Activated naive CD4-positive, alpha-beta T cell (primary cell): ENCODE measurements at places on chromosomes 4 and X.

DNA sequence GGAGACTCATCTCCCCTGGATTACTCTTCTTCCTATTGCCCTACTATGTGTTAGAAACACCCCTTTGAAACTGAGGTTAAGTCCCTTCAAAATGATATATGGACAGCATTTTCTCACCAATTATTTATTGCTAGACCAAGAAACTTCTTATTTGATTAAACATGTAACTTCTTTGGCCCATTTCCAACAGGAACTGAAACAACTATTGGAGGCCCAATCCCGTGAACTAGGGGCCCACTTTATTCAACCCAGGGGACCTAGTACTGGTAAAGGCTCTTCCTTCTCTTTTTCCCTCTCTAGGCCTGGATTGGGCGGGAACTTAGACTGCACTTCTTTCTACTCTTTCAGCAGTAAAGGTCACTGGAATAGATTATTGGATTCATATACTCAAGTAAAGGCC is 16.7 kb upstream of the COL25A1 start:
- DNase-seq = no peak

- no peak for DNase-seq
Observed at GRCh38 chr4:70600977-70601376, 8.9 kb downstream of the AMBN start.

- DNase-seq = no peak
Observed at GRCh38 chrX:111445485-111445884, 33.5 kb upstream of the DCX start.

GRCh38 chrX:41084893-41085511 is at the start of gene USP9X:
Gene USP9X, plus strand, starts transcription at chrX:41085445. Its CDS starts 38,184 bp downstream, at chrX:41123629.
- peak; percentile 89 for DNase-seq

GRCh38 chr4:41559940-41560516 is 22.1 kb downstream of the LIMCH1 start:
- no peak for DNase-seq

- no peak for DNase-seq
Observed at GRCh38 chr4:122003335-122003734, 51.5 kb upstream of the TRPC3 start.

GRCh38 chrX:111520506-111520905 is 9.1 kb downstream of the SERTM2 start:
- DNase-seq = no peak

DNA sequence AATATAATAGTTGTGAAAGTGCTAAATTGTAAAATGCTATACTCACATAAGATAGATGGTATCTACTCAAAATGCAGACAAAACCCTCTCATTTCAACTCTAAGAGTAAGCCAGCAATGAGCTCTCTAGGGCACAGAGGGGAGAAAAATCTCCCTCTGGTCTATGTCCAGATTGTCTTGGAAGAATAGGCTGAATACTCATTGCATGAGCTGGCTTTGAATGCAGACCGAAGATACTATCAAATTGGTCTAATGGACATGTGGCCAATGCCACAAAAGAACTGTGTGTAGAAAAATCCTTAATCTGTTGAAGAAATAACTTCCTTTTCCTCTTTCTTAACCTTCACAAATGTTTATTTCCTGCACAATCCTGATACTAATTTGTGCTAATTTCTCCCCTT is 3.5 kb downstream of the ZXDA start:
- DNase-seq = no peak

DNA sequence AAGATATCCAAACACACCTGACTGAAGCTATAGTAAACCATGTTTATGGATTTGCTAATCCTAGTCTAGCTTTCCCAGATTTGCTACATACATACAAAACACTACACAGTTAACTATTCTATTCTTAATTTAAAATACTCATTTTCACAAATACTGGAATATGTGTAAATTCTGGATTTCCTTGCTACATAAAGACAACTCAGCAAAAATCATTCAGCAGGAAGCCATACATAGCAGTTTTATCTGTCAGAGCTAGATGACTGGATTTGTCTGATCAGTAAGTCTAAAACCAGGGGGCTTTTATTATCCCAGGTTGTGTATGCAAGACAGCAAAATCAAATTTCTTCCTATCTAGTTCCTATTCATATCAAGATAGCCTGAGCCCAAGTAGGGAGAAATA is 98.1 kb downstream of the CNOT6L start:
- no peak for DNase-seq

DNA sequence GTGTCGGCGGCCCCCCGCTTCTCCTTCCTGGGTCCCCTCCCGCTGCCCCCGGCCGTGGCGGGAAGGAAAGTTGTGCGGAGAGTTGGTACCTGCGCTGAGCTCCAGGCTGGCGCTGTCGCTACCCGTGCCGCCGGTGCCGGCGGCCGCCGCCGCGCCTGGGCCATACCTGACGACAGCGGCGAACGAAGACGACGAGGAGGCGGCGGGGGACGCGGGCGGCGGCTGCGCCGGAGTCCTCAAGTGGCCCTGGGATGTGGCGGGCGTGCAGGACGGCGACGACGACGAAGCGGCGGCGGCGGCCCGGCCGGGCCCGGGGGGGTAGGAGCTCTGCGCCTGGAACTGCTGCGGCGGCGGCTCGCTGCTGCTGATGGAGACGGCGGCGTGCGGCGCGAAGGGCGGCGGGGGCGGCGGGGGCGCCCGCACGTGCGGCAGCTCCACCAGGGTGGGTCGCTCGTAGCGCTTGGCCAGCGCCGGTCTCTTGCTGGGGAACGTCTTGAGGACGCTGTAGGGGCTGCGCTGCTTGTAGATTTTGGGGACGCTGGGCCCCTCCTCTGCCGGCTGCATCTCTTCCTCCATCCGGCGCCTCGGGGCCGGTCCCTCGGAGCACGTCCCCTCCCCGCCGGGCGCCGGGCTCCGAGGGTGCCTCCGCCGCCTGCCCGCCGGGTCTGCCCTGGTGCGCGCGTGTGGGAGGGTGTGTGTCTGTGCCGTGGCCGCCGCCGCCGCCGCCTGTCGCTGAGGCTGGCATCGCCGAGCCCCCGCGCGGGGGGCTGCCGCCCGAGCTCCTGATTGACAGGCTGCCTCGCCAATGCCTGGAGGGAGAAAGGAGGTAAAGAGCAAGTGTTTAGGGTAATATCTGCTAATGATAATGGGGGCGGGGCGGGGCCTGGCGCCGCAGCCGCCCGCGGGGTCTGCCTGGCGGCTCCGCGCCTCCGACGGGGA is 618 bp downstream of the BEND4 start:
- DNase-seq = no peak

DNA sequence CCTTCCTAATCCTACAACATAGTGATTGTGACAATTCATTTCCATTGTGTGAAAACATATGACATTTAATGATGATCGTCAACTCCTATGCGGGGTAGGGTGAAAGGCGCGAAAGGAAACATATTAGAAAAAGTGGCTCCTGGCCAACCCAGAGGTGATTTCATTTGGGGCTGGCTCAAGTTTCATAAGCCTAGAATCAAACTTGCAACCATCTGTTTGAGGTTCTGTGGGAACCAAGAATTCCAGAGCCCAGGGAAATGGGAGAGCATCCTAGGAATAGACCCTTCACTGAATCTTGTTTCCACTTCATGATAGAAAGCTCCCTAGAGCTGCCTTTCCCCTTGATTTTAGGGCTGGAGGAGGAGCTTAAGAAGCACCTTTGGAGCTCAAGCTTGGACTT is 101.3 kb upstream of the EGFL6 start:
- DNase-seq = no peak

DNA sequence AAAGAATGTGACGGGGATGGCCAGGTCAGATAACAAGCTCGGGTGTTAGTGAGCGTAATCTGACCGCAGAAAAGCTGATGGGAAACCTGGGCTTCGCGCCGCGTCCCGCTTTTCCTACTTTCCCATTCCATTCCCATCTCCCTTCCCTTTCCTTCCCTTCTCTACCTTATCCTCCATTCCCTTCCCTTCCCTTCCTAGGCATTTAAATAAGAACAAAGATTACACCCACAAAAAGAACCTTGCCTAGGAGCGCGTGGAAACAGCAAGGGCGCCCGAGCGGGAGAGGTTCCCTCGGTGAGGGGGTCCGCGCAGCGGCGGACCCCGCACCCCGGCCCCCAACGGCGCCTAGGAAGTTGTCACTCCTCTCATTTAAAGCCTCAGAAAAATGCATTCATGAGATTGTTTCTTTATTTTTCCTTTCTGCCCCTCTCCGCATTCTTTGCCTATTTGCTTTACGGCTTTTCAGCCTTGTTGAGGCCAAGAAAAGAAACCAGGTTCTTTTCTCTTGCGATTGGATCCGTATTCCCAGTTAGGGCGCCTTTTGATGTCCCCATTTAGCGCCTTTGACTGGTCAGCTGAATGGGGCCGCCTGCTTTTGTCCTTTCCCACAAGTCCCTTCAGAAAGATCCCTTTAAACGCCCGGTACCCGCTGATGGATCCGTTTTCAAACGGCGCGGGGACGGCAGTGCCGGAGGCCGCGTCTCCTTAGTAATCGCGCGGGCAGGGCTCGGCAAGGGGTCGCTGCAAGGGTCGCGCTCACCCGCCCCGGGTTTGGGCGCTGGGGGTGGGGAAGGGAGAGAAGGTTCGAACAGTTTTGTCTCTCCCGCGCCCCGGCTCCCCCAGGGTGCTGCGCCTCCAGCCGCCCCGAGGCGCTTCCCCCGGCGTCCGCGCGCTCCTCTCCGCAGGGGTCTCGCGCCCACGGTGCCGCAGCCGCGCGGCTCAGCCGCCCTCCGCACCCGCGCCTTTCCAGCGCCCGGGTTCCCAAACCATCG is 54.1 kb upstream of the TMEM33 start:
- no peak for DNase-seq

GRCh38 chrX:129576539-129576938 is 36.5 kb downstream of the OCRL start:
- DNase-seq = no peak

DNA sequence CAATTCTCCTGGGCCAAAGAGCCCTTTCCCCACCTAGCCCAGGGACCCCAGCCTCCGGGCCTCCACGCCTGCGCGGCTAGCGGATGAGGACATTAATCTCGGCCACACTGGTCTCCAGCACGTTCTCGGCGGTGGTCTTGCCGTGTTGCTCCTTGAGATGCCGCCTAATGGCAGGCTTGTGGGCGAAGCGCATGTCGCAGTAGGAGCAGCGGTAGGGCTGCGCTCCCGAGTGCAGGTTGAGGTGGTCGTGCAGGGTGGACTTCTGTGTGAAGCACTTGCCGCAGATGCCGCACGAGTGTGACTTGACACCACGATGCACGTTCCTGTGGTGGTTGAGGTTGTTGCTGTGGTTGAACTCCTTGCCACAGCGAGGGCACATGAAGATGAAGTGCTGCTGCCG is 72.1 kb downstream of the UBE2K start:
- no peak for DNase-seq

DNA sequence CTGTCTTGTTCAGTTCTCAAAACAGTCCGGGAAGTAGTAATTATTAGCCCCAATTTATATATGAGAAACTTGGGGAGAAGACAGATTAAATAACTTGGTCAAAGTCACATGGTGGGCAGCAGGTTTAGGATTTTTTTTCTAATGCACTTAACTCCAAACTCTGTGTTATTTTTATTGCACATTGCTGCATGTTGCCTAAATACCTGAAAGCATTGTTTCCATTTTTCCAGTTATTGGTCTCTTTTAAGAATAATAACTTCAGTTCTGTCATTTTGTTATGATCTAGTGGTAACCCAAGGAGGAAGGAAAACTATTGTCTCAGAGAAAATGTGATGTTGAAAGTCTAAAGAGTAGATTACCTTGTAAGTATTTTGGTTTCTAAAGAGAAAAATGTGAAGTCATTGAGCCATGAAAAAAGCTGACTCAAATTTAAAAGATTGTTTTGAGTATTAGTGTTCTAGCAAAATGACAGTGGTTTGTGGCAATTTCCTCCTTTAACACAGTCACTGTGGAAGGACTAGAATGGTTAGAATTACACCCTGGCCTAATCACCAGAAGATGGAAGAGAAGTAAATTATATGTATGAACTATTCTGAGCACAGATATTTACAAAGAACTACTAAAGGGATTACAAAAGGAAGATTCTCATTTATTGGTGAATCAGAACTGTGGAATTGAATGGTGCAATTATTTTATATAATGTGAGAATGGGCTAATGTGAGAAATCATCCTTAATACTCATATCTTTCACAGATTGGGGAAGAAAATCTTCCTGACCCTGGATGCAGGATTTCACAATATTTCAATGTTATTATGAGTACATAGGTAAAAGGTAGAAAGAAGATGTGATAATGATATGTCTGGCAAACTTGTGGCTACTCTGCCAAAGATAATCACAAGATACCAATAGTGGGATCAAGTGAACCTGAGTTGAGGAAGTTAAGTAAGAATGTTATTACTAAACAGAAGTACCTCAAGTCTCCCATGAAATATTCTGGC is 21.7 kb upstream of the CXCL8 start:
- no peak for DNase-seq

GRCh38 chr4:98170035-98170434 is 26.8 kb upstream of the STPG2 start:
- DNase-seq = no peak

DNA sequence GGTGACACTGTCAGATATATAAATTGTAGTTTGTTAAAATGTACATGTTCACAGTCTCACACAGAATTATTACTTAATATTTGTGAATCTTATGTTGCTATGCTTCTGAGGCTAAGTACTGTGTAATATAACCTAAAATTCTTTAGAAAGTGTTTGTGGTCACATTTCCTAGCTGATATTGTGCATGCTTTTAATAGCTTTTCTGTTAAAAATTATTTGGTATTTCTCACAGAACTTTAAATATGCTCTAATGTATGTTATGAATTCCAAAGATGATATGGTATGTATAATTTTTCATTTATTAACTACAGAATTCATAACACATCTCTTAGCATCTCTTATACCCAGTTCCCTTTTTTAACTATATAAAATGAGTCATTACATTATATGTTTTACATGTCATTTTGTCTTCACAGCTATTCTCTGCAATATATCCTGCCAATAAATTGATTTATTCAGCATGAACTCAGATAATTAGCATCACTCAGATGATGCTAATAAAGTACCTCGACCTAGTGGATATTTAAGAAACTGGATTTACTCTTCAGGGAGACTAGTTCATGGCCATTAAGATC is 9.3 kb downstream of the PTPN13 start:
- DNase-seq = no peak

GRCh38 chrX:54446084-54446483 is 5.9 kb downstream of the TSR2 start:
- DNase-seq = no peak

GRCh38 chrX:2690856-2691542 is at the start of gene CD99:
Gene CD99, plus strand, starts transcription at chrX:2691295. Its CDS starts 66 bp downstream, at chrX:2691361.
- no peak for DNase-seq

- no peak for DNase-seq
Observed at GRCh38 chr4:186931519-186931918, 207.9 kb upstream of the FAT1 start.

- DNase-seq = no peak
Observed at GRCh38 chr4:24322511-24322910, 261.8 kb downstream of the DHX15 start.
